ENCODE measurements at places on chromosomes 2 and 18.

- no peak for DNase-seq
Observed at GRCh38 chr2:212173756-212174510, 364.7 kb downstream of the ERBB4 start.

DNA sequence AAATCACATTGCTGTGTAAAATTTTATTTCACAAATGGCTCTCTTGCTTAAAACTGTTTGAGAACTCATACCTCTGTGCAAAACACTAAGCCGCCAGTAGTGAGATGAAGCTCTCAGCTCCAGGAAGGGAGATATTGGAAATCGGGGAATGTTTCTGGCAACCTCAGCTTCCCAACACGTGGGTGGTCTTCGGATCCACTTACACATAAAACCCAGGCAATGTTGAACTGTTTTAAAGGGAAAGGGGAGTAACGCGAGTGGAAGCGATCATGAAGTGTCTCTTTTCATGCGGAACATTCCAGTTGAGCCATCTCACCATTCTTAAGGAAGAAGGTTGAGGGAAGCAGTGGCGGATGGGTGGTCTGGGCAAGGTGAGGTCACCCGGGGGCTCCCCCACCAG, 136.8 kb downstream of the ASB1 start:
- DNase-seq, result no peak

DNA sequence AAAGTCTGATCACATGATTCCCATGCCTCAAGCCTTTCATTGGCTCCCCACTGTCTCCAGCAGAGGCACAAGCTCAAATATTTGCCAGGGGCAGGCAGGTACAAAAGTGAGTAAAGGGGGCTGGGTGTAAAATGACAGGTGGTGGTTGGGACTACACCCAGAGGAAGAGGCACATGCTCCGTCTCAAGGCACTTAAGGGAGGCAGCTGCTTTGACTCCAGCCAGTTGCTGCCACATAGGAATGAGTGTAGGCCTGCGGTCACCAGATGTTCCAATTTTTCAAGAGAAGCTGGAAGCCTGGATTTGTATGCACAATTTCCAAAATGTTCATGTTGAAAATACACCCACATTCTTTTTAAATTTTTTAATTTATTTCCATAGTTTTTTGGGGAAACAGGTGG, 164.4 kb downstream of the UPP2 start:
- no peak for DNase-seq

- DNase-seq, result no peak
Observed at GRCh38 chr2:131588152-131588873, 60.6 kb downstream of the CCDC74A start.

DNA sequence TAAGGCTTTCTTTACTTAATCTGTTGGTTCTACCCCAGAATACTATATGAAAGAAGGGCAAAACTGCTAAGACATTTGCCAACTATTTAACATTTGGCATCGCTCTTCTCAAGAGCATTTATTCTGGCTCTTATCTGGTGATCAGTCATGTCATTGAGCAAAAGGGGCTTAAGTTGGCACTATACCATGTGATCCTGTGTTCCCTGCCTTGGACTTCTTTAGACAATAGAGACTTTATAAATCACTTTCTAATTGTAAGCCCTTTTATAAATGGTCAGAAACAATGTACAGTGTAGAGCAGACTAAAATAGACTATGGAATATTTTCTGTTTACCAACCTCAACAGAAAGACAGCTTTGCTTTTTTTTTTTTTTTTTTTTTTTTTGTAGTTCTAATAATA, 52.1 kb downstream of the GTF3C3 start:
- DNase-seq, result no peak

DNA sequence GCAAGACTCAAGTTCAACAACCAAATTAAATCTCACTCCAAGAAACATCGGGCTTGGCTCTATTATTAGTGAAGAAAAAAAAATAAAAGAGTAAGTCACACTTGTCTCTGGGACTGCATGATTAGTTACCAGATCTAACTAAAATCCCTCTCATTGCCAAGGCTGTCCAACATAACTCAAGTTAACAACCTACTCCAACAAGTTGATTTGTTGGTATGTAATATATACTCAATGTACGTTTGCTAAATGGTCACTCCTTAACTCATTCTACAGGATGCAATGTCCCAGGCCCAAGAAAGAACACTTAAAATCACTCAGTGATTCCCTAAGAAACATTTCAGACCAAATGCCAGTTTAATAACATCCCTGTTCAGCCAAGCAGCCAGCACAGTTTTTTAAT, 95.1 kb downstream of the DYM start:
- no peak for DNase-seq

DNA sequence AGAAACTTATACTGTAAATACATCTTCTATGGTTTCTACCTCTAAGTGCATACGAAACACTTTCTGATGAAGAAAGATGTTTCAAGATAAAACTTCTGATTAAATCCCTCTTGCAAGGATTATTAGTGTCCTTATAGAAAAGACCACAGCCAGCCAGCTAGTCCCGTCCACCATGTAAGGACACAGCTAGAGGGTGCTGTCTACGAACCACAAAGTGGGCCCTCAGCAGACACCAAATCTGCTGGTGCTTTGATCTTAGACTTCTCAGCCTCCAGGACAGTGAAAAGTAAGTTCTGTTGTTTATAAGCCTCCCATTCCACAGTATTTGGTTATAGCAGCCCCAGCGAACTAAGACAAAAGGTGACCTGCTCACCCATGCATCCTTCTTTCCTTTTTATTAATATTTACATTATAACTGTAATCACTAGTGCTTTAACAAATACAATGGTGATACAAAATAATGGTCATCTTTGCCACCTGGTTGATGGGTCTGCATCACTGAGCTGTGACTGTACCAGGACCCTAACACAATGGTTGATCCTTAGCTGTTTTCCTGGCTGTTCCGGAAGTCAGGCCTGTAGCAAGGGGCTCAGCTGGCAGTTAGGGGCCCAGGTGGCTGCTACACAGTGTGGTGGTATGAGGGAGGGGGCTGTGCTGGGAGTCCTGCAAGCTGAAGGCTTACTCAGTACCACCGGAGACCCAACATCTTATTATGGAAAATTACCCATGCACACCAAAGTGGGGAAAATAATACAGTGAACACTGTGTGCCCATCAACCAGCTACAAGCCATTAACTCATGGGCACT, 108.5 kb upstream of the SMAD7 start:
- no peak for DNase-seq

GRCh38 chr2:217854684-217855420, 147.9 kb downstream of the TNS1 start:
- no peak for DNase-seq

DNA sequence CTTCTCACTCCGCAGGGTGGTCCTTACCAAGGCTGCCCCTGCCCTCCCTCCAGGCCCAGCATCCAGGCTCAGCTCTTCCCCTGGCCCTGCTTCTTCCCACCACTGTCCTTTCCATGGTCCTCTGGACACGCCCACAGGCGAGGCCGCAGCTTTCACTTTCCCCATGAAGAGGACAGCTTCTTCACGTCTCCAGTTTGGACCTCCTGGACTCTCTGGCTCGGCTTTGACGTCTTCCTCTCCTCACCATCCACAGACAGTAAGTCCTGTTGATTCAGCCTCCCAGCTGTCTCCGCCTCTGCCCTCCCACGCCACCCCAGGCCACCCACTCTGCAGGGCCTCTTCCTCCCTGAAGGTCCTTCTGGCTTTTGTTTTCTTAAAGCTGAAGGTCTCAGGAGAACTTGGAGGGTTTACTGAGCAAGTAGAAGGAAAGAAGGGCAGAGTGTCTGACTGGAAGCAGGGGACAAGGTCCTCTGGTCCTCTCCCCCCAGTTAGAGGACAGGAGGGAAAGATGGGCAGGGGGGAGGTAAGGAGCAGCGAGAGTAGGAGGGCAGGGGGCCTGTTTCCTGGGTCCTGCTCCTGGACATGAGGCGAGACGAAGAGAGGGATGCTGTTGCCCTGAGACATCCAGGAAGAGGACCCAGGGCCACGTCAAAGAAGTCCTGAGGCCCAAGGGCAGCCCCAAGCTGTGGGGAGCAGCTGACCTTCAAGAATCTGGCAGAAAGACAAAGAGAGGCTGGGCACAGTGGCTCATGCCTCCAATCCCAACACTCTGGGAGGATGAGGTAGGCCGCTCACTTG, 24.7 kb upstream of the NMUR1 start:
- peak; percentile 77 for DNase-seq

- DNase-seq, result no peak
Observed at GRCh38 chr2:127347734-127348392, 39.9 kb downstream of the MAP3K2 start.

- DNase-seq, result no peak
Observed at GRCh38 chr2:151991010-151991409, 107.8 kb downstream of the CACNB4 start.

DNA sequence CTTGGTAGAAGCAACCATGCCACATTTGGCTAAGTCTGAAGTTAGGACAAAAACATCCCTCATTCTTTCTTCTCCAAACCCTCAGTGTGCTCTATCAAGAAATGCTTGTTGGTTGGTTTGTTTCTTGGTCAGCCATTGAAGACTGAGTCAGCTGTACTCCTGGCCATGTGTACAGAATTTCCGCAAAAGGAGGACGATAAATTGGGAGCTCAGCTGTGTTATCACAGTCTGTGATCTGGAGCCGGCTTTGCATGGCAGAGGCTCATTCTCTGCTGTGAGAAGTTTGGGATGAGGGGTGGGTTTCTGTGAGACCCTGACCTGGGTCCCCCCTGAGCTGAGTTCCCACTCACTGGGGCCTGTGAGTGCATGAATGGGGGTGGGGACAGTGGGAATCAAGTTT, 26.3 kb upstream of the E2F6 start:
- no peak for DNase-seq

DNA sequence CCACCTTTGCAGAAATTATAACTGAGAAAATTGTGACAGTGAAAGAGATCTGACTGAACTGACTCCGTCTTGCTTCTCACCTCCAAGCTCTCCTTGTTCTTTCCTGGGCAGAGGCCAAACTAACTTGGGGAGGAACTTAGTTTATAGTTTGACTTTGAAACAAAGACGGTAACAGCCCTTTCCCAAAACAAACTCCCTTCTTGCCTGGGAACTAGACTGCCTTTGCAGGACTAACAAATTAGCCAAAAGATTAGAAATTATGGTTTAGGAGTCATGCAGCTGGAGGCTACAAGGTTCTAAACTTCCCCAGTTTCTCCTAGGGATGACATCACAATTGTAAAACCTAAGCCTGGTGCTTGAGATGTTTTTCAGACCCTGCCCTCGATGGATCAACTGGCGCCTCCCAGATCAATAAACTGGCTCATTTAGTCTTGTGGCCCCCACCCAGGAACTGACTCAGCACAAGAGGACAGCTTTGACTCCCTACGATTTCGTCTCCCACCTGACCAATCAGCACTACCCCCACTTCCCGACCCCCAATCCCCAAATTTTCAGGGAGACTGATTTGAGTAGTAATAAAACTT, 137.7 kb downstream of the ALPK2 start:
- no peak for DNase-seq

- no peak for DNase-seq
Observed at GRCh38 chr2:164960159-164960558, 4.8 kb upstream of the SLC38A11 start.

- DNase-seq, result no peak
Observed at GRCh38 chr2:207662203-207662602, 37.0 kb upstream of the METTL21A start.

DNA sequence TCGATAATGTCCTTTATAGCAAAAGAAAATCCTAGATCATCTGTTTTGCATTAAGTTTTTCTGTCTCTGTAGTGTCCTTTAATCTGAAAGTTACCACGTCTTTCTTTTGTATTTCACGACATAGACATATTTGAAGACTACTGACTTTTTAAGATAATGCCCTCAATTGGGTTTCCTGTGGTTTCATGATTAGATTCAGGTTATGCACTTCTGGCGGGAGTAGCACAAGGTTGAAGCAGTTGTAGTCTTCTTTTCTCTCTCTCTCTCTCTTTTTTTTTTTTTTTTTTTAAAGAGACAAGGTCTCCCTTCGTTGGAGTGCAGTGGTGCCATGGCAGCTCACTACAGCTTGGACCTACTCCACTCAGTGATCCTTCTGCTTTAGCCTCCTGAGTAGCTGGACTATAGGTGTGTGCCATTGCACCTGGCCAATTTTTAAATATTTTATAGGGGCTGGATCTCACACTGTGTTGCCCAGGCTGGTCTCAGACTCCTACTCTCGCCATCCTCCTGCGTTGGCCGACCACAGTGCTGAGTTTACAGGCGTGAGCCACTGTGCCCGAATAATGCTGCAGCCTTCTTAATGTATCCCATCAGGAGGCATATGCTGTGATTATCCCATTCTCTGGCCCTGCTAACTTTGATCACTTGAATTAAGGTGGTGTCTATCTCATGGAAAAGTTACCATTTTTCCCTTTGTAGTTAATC, 3.9 kb downstream of the INPP4A start:
- no peak for DNase-seq

- no peak for DNase-seq
Observed at GRCh38 chr2:45833968-45834344, 182.5 kb downstream of the PRKCE start.

- DNase-seq, result no peak
Observed at GRCh38 chr2:230870544-230871360, 6.0 kb downstream of the ITM2C start.
